ENCODE measurements at places on chromosomes 1 and 21.
A peak's percentile ranks its signal among the peaks of the same experiment; 100 is the strongest.

DNA sequence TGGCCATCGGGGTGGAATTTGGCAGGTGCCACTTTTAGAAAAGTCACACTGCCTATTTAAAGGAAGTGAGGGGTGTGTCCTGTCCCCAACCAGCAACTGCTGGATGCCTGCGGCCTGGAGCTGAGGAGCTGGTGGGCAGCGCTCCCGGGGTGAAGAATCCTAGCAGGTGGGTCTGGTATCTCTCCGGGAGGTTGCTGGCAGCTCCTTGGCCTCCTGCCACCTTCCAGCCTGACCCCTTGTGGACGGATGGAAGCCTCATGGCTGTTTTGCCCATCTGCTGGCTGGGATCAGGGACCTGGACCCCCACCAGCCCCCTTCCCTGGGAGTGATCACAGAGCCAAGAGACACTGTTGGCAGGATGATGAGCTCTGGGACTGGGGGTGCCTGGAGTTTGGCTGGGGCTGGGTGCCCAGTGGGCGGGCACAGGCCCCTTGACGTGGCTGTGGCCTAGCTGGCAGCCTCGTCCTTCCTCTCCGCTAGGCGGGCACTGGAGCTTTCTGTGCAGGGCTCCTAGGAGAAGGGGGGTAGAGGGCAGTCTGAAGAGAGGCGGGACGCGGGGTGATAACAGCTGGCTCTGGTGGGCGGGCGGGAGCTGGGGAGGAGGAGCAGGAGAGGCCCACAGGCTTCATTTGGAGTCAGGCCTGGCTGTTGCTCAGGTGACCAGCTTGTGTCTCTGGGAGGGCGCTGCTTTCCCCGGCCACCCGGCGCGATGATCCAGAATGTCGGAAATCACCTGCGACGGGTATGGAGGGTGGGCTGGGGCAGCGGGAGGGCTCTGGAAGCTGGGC is at the start of gene ACOT11:
ACOT11 (plus strand) TSS at position 628 of the 788 bp plus-strand sequence; CDS start at position 710, 82 bp downstream.
- no peak for DNase-seq

DNA sequence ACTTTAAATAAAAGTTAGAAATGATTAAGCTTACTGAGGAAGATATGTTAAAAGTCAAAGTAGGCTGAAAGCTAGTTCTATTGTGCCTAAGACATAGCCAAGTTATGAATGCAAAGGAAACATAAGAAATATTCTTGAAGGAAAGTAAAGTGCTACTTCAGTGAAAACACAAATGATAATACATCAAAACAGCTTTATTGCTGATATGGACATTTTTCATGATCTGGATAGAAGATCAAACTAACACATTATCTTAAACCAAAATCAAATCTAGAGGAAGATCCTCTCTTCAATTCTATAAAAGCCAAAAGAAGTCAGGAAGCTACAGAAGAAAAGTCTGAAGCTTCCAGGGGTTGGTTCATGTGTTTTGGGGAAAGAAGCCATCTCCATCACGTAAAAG is 545.9 kb downstream of the COL11A1 start:
- no peak for DNase-seq

GRCh38 chr1:121516234-121516967 is 331.6 kb downstream of the SRGAP2C start:
- DNase-seq = peak; percentile 53

GRCh38 chr1:177645491-177646190 is 324.2 kb downstream of the SEC16B start:
- no peak for DNase-seq

DNA sequence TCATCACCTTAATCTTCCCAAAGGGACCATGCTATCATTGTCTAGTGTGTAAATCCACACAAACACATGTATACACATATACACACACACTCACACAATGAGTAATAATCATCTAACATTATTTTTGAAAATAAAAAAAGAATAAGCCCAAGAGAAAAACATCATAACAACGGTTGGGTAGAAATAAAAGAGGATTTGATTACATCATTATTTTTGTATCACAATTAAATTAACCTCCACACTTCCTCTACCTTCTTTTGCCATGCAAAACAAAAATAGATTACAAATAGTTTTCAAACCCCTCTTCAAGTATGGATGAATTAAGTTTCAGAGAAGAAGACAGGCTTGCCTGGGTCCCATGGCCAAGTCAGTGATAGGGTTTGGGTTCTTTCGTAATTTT is 238.1 kb downstream of the VAV3 start:
- DNase-seq = no peak

- no peak for DNase-seq
Measured at GRCh38 chr1:153984123-153984894, 1.8 kb downstream of the RAB13 start.

DNA sequence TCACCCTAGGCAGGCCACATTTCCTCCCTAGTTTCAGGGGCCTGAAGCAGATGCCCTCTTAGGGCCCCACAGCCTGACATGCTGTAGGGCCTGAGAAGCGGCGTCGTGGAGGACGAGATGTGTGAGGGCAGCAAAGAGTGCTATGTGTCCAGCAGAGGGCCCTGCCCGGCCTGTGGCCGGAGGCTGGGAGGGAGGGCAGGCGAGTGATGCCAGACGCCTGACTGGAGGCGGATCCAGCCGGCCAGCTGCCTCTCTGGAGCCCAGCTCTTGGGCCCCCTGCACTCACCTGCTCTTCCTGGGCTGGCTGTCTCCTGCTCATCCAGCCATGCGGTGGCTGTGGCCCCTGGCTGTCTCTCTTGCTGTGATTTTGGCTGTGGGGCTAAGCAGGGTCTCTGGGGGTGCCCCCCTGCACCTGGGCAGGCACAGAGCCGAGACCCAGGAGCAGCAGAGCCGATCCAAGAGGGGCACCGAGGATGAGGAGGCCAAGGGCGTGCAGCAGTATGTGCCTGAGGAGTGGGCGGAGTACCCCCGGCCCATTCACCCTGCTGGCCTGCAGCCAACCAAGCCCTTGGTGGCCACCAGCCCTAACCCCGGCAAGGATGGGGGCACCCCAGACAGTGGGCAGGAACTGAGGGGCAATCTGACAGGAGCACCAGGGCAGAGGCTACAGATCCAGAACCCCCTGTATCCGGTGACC is at the start of gene GPR37L1:
GPR37L1 (plus strand) TSS at position 279 of the 697 bp plus-strand sequence; CDS start at position 326, 47 bp downstream.
- DNase-seq = no peak

- DNase-seq = no peak
Measured at GRCh38 chr21:22231013-22231412, 1232.8 kb downstream of the NCAM2 start.
